NCI-H82 (cell line): ENCODE measurements at places on chromosomes 5 and 9.

- DNase-seq: peak; percentile 22
Observed at GRCh38 chr9:29514336-29514735, 1941.1 kb upstream of the C9orf72 start.

DNA sequence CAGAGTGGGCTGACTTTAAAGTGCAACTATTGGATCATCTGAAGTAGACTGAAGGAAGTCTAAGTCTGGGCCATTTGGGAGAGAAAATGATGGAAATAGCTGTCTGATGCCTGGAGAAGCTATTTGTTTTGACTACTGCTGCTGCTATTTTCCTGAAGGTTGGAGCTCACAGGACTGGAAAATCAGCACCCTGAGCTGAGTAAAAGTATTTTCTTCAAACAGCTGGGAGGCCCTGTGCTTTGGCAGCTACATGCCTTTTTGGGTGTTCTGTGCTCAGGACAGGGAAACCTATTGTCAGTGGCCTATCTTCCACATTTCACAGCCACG is 302.6 kb downstream of the ENC1 start:
- no peak for DNase-seq

GRCh38 chr9:114316605-114317230 is 6.2 kb upstream of the ORM1 start:
- DNase-seq: peak; percentile 55

DNA sequence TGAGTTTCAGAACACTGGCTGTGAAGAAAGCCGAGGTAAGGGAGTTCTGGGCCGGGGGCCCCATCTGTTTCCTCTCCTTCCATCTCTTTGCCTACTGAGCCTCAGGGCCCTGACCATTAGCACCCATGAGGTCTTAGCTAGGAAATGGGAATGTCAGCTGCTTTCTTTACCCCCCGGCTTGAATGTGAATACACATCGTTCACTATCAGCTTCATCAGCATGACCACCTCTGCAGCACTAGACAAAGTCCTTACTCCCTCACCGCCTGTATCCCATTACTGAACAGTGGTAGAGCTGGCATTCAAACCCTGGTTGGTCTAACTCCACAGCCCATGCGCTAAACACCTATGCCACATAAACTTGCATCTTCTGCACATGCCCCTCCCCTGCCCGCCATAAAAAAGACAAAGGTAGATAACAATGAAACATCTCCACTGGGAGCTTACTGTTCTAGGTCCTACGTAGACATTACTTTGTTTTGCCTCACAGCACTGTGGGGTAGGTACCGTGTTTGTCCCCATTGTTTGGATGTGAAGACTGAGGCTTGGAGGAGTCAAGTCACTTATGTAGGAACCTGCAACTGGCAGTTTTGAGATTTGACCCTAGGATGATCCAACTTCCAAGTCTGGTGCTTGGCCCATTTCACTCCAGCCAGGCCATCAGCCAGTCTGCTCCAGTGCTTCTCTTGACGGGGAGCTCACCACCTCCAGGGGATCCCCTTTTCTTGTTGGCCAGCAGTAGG is 93.3 kb downstream of the AMBP start:
- no peak for DNase-seq

- no peak for DNase-seq
Observed at GRCh38 chr5:132098151-132098594, 24.6 kb downstream of the CSF2 start.

GRCh38 chr5:11048760-11049159 is 287.7 kb upstream of the DAP start:
- no peak for DNase-seq

DNA sequence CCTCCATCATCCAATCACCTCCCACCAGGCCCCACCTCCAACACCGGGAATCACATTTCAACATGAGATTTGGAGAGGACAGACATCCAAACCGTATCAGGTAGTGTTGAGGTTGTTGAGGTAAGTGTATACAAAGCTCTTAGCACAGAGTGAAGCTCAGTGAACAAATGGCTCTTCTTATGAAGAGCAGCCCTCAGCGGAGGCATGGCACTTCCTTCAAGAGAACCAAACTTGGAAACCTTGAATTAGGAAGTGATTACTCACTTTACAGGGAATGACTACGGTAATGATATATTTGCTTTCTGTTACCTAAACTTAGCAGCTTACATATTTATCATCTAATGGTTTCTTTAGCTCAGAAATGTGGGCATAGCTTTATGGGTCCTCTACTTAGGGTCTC is 92.8 kb downstream of the IQGAP2 start:
- DNase-seq: no peak

DNA sequence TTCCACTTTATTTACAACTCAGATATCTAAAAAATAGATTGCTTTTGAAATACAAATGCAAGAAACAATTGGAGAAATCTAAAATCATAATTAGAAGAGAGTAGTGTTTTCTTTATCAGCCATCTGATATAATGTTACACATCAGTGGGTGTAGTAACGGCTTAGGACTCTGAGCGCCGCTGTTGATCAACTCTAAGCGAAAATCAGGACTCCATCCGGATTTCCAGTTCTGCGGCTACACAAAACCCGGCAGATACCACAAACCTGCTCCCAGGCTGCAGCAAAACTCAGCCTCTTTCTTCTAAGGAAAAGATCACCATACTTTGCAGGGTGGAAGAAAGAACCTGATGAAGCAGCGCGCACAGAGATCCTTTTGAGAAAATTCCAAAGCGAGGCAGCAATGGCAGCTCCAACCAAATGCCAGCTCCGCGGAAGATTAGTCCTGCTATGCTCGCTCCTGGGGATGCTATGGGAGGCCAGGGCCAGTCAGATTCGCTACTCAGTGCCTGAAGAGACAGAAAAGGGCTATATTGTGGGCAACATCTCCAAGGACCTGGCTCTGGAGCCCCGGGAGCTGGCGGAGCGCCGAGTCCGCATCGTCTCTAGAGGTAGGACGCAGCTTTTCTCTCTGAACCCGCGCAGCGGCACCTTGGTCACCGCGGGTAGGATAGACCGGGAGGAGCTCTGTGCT is at the start of gene PCDHGA9:
Gene PCDHGA9, plus strand, starts transcription at position 226 of the 691 bp plus-strand sequence. Its CDS starts 175 bp downstream, at position 401.
- peak; percentile 32 for DNase-seq

GRCh38 chr9:96164268-96164683 is 137.7 kb downstream of the HSD17B3 start:
- DNase-seq: no peak

DNA sequence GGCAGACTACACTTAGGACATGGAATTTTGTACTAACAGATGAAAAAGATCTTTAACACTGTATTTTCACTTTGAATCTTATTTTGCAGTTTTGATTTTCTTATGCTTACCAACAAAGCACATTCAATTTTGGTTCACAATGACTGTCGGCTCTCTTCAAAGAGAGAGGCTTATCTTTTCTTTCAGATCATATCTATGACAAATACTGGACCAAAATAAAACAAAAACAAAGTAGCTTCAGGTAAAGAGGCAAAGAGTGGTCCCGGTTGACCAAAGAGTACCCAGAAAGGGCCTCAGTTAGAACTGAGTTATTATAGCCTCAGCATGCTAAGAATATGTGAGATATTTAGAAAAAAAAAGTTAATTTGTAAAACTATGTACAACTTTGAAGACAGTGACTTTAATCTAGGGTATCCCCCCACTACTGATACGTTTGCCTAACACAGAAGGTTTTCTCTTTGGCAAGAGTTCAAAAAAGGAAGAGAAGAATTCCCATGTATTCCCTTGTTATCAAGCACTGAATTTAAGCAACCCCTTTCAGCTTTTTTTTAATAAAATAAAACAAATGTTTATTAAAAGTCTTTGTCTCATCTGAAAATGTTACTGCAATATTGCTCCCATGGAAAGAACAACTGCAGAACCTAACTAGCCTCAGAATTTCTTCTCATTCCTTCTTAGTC is 50.5 kb downstream of the NR6A1 start:
- DNase-seq: no peak

DNA sequence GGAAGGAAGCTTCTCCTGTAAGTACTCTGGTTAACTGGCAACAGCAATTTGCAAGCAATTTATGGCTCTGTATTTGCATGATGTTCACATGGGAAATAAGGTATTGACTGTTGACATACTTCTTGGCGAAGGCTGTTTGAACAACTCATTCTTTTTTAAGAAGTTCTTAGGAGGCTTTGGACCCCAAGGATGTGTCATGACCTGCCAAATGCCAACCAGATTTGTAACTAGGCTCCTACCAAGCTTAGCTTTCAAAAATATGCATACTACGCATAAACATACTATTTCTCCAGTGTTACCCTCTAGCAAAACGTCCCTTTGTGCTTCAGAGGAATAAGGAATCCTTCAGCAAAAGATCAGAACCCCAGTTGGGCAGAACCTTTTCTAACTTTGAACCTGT is 165.2 kb upstream of the MSX2 start:
- DNase-seq: no peak

DNA sequence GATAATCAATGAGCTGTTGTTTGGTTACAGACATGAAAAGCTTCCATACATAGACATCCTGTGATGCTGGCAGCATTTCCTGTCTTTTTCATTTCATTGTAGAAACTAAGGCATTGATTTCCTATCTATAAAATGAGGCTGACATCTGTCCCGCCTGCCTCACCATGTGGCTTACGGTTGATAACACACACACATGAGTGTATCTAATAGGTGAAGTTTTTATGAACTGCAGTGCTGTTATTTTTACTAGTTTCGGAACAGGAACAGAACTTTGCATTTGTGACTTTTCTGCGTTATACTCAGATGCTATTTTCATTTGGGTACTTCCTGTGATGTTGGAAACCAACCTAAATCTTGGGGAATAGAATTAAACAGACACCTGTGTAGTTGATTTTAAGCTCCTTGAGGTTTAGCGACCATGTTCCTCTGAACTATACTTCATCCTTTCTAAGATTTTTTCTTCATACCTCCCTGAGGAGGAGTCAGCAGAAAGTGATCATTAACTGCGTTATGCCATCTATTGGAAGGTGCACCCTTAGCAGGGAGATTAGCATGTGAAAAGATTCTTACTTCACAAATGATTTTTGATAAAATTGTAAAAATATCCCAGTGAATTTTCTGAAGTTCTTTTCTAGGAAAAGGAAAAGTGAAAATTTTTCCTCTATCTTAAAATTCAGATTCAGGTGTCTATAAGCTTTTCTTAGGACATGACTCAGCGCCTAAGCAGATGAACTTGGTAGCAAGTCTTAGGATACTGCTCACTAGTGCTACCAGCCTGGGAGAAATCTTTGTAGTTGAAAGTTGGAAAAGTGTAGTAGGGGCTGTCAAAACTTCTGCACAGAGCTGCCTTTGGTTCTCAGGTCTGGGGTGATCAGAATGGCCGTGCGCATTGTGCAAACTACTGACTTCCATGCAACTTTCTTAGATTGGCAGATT is 134.5 kb downstream of the TRIO start:
- DNase-seq: no peak

DNA sequence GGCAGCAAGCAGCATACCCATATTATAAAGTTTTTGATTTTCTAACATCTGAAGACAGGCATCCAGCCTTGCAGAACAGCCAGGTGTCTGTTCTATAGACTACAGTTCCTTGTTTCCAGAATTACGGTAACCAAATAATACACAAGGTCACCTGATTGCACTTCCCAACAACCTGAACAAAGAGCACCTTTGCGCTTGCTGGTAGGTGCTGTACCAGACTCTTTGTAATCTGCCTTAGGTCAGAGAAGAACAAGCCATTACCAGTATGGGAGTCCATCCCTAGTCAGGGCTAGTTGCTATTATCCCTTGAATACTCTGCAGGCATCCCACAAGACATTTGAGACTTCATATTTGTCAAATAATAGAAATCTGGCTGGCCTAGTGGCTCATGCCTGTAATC is 256.2 kb downstream of the ARRDC3 start:
- DNase-seq: no peak
